ENCODE measurements at places on chromosomes 2 and 18.

GRCh38 chr2:1769703-1770422 is 25.5 kb upstream of the PXDN start:
- DNase-seq = peak; percentile 80

DNA sequence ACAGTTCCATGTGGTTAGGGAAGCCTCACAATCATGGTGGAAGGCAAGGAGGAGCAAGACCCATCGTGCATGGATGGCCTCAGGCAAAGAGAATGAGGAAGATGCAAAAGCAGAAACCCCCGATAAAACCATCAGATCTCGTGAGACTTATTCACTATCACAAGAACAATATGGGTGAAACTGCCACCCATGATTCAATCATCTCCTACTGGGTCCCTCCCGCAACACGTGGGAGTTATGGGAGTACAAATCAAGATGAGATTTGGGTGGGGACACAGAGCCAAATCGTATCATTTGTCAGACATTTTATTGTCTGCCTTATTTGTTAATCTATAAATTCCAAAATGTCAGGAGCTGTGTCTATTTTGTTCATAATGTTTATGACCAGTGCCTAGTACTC is 17.6 kb downstream of the NBAS start:
- no peak for DNase-seq

- no peak for DNase-seq
These were observed 670.8 kb upstream of the FANCL start for GRCh38 chr2:58911877-58912276.

DNA sequence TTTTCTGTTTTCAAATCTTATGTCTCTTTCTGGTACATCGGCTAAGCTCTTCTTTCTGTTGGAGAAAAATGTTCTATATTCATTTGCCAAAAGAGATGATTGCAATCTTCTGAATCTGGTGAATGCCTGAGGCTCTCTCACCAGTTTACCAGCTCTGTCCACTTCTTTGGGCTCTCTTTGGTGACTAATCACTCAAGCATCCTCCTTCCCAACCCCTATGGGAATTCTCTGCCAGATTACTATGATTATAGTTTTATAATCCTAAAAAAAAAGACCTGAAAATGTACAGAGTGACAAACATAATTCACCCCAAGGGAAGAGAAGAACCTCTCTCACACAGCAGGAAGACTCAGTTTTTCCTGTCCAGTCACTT is 187.3 kb downstream of the CAMKMT start:
- DNase-seq = no peak

DNA sequence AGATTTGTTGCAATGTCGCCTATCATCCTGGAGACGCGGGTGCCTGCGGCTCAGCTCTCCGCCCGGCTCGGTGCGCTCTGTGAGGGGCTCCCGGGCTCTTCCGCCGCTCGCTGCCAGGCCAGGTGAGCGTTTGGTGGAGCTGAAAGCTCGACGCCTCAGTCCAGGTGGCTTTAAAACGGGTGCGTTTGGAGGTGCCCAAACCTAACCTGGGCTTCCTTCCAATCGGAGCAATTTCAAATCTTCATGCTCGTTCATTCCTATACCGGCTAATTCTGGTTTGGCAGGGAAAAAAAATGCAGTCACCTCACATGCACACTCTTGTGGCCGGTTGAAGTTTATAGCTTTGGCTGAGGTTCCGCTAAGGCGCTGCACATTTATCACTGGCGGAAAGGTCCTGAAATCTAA is at the start of gene SLC16A14:
Gene SLC16A14 (minus strand): TSS at position 274 of the 405 bp plus-strand sequence. CDS start 9,572 bp downstream, outside the sequence.
- DNase-seq = no peak

- DNase-seq = no peak
These were observed 22.0 kb downstream of the FAM178B start for GRCh38 chr2:96964221-96964905.

DNA sequence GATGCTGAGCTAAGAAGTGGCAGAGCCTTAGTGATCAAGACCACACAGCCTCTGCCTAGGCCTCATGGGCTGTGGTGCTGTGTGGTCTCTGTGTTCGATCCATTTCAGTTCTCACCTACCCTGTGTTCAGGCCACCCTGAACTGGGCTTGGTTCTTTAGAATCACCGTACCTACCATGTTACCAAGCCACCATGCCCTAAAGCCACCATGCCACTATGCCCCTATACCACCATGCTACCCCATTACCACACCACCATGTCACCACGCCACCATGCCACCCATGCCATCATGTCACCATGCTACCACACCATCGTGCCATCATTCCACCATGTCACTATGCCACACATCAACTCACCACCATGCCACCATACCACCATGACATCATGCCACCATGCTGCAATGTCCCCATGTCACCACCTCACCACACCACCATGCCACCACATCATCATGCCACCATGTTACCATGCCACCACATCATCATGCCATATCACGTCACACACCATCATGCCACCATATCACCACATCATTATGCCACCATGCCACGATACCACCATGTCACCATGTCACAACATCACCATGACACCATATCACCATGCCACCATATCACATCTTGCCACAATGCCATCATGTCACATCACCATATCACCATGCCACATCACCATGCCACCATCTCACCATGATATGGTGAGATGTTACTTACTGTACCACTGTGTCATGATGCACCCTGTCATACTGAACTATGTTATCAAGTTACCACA is 191.0 kb upstream of the ARL4C start:
- DNase-seq = no peak

- DNase-seq = no peak
These were observed 143.4 kb upstream of the SIX2 start for GRCh38 chr2:45152691-45153090.

DNA sequence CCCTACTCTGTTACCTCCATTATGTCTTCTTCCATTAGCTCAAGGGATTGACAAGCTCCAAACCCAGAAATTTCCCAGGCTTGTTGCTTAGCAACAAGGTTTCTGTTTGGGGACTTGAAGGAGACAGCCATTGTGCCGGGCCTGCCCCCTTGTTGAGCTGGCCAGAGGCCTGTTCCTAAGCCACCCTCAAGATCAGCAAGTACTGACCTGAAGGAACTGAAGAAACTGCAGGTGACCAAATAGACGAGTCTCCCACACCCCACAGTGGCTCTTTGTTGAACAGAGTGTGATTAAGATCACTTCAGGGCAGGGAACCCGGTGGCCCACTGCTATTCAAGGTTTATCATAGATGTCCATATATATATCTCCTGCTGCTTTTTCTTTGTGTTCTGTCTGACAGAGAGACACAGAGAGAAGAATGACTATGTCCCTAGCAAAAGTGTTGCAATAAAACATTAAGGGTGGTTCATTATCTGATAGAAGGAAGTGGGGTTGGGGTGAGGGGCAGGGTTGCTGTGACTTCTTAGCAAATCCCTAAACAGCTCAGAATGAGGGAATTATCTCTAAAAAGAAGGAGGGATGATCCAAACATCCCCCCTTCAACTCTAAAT is 69.2 kb downstream of the RNF144A start:
- DNase-seq = no peak

DNA sequence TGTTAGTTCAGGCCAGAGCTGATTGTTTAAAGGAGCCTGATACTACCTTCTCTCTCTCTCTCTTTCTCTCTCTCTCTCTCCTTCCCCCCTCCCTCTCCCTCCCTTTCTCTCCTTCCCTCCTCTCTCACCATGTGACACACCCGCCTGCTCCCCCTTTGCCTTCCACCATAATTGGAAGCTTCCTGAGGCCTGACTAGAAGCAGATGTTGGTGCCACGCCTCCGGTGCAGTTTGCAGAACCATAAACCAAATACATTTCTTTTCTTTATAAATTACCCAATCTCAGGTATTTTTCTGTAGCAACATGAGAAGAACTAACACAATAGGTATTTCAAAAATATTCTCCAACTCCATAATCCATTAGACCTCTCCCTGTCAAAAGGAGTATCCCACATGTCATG is 62.4 kb downstream of the ANKRD62 start:
- no peak for DNase-seq

DNA sequence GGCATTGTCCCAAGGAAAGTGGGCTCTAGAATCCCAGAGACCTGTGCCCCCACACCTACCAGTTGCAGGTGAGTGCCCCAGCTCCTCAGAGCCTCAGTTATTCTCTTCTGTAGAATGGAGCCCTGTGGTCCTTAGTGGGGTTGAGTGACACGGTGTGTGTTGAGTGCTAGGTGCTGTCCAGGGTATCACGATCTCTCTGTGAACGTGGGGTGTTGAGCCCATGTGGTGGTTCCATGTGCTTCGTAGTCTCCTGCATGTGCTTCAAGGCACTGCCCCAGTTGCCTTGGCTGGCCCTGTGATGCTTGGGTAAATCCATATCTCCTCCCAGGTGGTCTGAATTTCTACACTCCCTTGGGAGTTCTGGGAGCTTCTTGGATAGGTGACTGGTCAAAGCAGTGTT is 54.9 kb downstream of the SH3RF3 start:
- DNase-seq = no peak

- no peak for DNase-seq
These were observed 28.9 kb downstream of the EFEMP1 start for GRCh38 chr2:55894720-55895119.

DNA sequence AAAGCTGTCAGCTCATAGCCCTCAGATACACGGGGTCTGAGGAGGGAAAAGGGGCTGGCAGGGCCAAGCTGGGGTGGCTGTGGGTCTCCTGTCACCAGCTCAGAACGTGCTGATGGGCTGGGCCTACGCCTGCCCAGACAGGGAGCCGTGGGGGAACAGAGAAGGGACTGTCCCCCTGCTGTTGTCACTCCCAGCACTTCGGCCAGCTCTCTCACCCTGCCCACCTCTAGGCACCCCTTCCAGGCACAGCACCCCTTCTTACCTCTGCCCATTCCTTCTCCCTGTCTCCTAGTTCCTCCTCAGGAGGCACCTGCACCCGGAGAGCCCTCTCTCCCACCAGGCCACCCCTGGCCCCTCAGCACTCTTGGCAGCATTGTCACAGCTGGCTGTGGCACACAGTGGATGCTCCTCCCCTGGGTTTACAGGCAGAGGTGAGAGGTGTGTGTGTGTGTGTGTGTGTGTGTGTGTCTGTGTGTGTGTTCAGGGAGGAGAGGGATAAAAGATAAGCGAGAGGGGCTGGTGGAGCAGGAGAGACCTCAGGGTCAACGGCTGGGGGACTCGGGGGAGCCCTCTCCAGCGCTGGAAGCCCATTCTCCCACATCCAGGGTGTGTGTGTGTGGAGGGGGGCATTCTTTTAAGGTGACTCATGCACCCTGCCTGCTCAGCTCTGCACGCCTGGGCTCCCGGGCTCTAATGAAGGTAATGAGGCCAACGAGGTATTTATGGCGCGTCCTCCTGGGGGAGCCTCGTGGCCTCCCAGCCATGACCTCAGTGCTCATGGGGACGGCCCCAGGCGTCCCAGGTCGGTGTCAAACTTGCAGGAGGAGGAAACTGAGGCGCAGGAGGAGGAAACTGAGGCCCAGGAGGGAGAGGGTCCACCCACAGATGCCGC is 66.1 kb upstream of the SMAD7 start:
- DNase-seq = no peak

DNA sequence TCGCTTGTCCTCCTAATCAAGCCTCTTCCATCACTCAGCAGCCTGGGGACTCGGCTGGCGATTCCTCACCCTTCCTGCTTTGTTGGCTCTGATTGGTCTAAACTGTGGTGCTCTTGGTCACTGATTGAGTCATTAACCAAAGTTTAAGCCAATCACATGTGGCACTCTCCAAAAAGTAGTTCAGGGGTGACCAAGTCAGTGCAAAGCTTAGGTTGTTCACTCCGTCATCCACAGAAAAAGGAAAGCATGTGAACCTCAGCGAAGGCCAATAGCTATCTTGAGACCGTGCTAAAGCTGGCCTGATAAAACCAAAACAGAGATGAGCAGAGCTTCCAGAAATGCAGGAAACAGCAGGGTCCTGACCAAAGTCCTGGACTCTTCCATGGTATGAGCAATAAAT is 4.9 kb downstream of the ALPK2 start:
- no peak for DNase-seq

DNA sequence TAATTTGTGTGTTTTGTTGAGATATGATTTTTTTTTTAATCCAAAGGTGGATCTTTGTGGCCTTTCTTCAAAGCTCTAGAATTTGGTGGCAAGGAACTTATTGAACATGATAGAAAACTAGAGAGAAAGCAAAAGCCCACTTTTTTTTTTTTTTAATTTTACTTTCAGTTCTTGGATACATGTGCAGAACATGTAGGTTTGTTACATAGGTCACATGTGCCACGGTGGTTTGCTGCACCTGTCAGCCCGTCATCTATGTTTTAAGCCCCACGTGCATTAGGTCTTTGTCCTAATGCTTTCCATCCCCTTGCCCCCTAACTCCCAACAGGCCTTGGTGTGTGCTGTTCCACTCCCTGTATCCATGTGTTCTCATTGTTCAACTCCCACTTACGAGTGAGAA is 135.9 kb downstream of the RHBDD1 start:
- no peak for DNase-seq

DNA sequence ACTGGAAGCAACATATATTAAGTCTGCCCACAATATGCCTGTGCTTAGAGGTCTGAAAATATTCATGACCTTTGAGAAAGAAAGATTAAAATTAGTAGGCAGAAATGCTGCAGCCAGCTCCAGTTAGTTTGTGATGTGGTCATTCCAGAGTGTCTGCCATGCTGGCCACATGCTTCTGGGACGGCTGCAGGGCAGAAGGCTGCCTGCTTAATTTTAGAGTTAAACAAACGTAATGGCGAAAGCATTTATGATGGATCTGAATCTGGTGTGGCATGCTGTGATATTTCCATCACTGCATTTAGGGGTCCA is 95.4 kb downstream of the FHOD3 start:
- DNase-seq = no peak

DNA sequence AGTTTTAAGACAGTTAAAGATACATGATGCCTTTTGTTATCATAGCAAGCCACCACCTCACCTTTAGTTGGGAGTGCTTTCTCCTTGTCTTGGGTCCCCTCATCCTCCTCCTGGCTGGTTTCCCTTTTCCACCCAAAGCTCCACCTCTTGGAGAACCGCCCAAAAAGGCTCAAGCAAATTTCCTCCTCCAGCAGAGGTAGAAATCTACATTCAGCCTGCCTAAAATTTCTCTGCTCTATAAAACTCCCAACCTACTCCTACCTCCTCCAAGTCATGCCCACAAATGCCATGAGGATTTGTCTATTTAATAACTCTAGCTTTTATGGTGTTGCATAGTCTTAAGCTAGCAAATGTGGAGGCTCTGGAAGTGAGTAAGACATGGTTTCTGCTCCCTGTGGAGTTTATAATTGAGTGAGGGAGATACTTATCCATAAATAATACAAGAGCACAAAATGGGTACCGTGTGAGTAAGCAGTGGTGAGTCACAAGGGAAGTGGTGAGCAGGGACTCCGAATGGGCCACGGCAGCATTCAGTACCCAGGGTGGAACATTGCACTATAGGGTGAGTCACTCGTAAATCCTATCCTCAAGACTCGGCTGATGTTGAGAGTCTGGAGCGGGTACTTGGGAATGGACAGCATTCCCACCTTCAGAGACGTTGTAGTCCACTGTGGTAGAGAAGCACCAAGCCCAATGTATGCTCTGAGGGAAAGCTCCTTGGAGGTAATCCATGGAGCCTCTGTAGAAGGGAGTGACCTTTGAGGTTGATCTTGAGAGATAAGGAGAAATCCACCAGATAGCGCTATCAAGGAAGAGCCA is 146.3 kb downstream of the RTN4 start:
- DNase-seq = peak; percentile 33

DNA sequence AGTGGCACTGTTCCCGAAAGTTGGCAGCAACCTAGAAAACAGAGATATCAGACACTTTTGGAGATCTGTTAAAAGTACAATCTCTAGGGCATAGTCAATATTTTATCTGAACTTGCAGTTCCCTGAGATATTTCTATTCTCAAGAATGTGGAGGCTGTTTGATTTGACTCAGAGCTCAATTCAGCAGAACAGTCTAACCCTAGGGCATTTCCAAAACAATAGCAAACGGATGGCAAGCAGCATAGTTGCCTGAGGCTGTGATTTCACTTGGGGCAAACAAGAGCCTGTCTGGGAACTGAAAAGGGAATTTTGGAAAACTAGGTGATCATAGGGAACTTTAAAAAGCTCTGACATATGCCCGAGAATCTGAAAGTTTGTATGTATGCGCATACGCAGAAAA is 772.8 kb upstream of the LRRTM1 start:
- no peak for DNase-seq

All from HEK293T (cell line).